Fibroblast of upper back skin (primary cell): ENCODE measurements at places on chromosomes 7 and 10.

DNA sequence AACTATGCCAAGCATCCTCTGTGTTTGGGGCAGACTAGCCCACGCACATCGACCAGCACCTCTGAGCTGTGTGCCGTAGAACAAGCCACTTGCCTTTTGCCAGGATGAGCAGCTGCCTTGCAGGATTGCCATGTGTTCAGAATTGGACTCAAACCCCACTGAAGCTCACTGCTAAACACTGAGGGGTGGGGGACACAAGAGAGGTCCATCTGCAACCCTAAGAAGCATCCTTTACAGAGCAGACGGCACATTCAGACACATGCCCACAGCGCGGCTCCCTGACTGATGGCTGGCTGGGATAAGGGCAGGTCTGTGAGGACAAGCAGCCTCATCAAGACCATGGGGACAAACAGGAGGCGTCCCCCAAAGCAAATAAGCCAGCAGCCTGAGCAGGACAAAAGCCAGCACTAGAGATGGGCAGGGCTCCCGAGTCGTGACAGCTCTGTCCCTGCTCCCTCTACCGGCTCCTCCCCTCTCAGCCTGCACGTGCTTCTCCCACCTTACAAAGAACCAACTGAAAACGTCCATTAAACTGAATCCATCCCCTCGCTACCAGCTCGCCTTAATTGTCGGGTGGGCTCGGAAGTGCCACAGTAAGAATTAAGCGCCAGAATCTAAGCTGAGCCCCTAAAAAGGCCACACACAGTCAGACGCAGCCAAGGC lies 114.2 kb downstream of the PRKAG2 start:
- DNase-seq, result no peak

DNA sequence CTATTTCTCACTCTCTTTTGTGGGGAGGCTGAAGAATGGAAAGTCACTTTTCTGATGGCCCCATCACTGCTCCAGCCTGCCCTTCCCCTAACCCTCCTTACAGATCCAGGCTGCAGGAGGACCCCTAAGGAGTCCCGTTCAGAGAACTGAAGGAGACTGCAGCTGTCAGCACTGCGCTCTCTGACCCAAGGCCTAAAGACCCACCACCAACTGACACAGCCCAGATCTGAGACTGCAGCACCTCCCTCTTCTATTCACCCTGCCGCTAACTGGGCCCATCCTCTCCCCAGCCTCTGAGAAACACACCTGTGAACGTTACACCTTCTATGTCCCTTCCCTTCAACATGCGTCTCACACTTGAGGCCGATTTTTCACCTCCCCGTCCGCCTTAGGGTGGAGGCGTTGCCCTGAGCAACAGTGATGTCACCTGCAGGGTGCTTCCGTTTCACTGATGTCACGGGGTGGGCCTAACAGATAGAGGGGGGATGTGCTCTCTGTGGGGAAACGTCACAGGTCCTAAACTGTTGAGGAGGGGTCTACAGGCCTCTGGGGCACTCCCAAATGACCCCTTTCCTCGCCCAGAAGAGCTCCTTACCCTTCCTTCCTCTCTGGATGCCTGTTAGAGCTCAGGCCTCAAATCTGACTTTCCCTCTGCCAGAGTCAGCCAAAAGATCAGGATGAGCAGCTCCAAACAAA lies 5.1 kb downstream of the ITPRIP start:
- DNase-seq, result no peak

DNA sequence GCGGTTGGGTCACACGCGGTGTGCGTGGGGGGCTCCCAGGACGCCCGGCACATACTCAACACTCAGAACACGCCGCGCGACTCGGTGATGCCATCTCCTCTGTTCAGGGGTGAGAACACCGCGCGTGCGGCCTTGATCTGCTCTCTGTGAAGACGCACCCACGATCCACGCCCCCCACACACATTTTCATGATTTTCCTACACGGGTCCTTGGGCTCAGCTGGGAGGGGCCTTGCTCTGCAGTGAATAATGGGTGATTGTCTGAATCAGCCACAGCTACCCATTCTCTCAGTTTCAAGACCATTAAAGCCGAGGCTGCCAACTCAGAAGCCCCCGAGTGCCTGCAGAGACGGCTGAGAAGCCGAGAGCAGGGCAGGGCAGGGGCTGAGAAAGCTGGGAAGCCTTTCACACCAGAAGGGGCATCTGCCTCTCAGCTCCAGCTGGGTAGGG lies 54.3 kb upstream of the PDGFA start:
- no peak for DNase-seq

DNA sequence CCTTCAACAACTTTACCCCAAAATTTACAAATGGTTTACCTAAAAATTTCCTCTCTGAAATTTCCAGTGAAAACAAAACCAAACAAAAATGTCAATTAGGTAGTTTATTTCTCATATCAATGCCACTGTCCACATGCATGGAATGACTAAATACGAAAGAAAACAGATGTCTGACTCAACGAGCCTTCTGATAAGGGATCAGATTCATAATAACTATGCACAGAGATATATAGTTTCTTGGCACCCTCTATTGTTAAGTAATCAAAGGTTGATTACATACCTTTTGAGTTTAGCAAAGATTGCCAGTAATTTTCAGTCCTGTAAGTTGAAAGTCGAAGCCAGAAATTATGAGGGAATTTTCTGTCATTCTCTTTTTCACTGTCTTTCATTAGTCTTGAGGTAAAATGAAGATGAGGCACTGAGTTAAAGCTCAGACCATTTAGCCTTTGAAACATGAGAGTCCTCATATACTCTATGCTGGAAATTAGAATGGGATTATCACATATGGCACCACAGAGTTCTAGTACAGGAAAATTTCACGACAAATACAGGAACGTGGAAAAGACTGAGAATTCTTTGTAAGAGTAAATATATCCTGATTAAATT lies 519.1 kb upstream of the ANKRD30A start:
- DNase-seq, result no peak

- peak; percentile 70 for DNase-seq
These were observed 26.7 kb downstream of the ABCB5 start for GRCh38 chr7:20642166-20642565.

DNA sequence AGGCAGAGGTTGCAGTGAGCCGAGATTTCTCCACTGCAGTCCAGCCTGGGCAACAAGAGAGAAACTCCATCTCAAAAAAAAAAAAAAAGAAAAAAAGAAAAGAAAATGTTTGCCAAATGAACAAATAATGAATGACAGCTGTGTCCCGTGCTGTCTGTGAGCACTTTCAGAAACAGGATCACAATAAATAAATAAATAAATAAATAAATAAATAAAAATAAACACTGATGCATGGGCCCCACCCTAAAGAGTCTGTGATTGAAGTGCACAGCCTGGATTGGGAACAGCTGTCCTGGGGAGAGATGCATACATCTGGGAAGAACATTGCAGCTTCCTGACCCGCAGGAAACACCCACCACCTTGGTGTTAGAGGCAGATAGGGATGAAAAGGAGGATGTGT lies 123.6 kb downstream of the NPTX2 start:
- DNase-seq, result no peak

DNA sequence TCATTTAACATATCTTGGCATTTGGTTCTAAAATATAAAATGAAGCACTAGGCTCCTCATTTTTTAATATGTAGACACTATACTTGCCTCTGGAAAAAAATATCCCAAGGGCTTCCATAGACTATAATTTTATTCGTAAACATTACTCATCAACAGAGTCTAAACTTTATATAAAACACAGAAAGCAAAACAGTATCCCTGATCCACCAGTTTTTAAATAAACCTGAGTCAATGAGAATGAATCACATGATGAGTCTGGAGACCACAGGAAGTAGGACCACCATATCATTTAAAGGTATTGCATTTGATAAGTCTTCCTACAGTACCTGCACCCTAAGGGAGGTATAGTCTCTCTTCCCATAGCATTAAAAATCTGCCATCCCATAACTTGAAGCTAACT lies 228.0 kb downstream of the DGKI start:
- DNase-seq, result no peak

DNA sequence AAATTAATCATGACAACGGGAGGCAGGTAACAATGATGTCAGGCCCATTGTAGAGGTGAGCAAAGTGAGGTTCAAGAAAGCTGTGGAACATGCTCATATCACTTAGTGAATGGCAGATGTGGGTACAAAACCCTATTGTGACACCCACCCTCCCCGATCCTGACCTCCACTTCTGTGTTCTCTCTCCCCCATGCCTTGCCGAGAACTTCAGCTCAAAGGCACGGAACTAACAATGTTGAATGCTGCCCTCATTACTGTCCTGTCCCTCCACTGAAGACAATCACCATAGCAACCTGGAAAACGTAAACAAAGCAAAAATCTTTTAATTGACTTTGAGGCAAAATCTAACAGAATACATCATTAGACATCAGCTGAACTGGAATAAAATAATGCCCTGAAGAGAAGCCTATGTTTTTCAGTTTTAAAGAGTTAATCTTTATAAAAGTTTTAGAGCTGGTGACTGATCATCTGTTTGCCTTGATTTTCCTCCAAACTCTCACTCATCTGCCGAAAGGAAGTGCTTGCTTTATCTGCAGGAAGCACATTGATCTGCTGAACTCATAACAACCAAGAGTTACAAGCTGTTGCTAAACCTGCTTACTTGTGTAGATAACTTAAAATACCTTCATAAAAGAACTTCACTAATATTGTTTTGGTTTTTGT lies 133.6 kb downstream of the CUBN start:
- peak; percentile 39 for DNase-seq

DNA sequence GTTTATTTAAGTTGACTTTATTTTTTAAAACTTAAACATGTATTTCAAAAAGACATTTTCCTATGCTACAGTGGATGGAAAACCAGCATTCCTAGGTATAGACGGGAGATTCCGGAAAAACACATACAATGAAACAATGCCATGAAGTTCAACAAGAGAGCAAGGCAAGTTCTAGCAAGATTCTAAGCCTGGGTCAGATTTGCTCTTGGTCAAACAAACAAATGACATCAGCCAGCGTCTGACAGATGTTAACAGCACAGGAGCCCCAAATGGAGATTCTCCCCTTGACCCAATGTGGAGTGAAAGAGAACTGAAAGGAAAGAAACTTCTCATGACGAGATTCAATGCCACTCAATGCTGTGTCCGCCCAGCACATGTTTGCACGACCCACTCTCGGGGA lies 149.9 kb downstream of the NEURL1 start:
- DNase-seq, result no peak

GRCh38 chr7:130371046-130371445 lies 9.2 kb upstream of the CPA1 start:
- DNase-seq, result peak; percentile 68

DNA sequence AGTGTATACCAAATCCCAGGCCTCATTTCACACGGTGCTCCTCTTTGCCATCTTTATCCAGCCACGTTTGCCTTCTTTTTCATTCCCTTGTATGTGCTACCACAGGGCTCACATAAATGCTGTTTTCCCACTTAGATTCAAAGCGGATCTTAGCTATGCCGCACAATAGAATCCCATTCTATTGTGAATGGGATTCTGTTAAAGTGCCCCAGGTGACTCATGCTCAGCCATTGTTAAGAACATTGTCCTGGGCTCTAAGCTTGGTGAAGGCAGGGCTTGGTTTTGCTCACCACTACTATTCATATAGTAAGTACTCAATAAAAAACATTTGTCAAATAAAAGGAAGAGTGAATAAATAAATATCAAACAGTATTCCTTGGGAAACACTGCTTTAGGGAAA lies 72.3 kb upstream of the PHYHIPL start:
- DNase-seq, result no peak

- DNase-seq, result no peak
These were observed 557 bp downstream of the CYTH3 start for GRCh38 chr7:6271694-6272440.

- no peak for DNase-seq
These were observed 508 bp upstream of the TECPR1 start for GRCh38 chr7:98252425-98253054.

- DNase-seq, result no peak
These were observed 19.9 kb upstream of the GGCT start for GRCh38 chr7:30524545-30524944.

GRCh38 chr7:34332006-34332405 lies 326.0 kb upstream of the NPSR1 start:
- no peak for DNase-seq

DNA sequence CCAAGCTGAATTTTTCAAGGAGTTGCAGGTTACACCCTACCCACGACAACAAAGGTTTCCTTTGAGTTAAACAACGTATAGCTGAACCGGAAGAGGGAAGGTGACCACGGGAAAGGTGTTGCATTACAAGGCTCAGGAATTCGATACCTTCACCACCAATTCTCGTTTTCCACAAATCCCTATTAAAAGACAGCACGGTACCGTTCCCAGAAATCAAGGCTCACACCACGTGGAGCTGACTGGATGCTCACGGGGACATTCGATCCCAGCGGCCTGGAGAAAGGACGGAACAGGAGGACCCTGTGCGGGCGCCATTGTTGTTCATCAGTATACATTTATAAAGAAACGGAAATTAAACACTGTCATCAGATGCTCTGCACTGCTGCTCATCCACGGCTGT lies 56.4 kb downstream of the CTBP2 start:
- no peak for DNase-seq

- no peak for DNase-seq
These were observed 64.8 kb downstream of the RBM20 start for GRCh38 chr10:110708776-110709443.

- no peak for DNase-seq
These were observed 35.0 kb upstream of the SRI start for GRCh38 chr7:88254721-88255424.

- peak; percentile 50 for DNase-seq
These were observed 3.0 kb downstream of the NUP42 start for GRCh38 chr7:23184709-23185359.

GRCh38 chr7:94418851-94419250 lies 24.2 kb downstream of the COL1A2 start:
- peak; percentile 14 for DNase-seq

GRCh38 chr7:99409806-99410205 lies 1.0 kb downstream of the BUD31 start:
- no peak for DNase-seq

GRCh38 chr7:158055726-158056510 lies 531.7 kb downstream of the PTPRN2 start:
- DNase-seq, result no peak

- DNase-seq, result peak; percentile 20
These were observed 73.7 kb upstream of the ODAD2 start for GRCh38 chr10:28072573-28072972.

- DNase-seq, result peak; percentile 25
These were observed 72.2 kb downstream of the DAGLB start for GRCh38 chr7:6375348-6376101.

DNA sequence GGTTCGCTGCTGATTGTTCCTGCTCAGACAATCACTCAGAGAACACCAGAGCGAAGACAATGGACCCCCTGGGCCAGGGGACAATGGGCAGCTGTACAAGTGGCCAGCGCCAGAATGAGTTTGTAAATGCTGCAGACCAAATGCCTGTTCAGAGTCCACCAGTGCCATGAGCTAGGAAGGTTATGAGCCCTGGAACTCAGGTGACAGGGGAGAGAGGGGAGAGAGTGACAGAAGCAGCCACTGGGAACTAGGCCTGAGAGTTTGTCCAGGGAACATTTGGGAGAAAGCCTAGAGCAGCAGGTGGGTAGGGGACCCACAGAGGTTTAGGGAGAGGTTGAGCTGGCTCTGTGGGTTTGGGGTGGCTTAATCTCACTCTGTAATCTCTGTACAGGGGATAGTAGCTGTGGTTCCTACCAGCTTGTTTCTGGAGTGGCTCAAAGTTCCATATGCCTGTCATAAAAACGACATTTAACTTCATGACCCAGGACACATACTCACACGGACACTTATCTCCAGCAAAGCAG lies 60.4 kb downstream of the C10orf105 start:
- no peak for DNase-seq

- no peak for DNase-seq
These were observed 548.8 kb upstream of the KCND2 start for GRCh38 chr7:119724041-119724792.
